D721Med (cell line): ENCODE measurements at places on chromosomes 4 and X.

GRCh38 chrX:102863735-102864134 lies 73.3 kb upstream of the RAB40AL start:
- peak; percentile 18 for DNase-seq

DNA sequence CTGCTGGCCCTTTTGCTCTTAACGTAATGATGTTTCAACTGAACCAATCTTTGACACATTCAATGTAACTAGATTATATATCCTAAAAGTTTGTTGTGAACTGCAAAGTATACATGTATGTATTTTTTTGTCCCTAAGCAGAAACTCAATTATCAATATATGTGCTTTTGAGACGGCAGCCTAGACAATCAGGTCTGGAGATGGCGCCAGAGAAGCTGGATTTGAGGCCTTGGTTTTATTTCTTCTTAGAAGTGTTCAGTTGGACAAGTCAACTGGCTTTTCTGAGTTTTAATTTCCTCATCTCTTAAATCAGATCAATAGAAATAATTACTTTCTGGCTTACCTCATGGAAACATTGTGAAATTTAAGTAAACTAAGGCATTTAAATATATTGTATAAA lies 62.5 kb downstream of the DCAF8L1 start:
- DNase-seq: no peak

DNA sequence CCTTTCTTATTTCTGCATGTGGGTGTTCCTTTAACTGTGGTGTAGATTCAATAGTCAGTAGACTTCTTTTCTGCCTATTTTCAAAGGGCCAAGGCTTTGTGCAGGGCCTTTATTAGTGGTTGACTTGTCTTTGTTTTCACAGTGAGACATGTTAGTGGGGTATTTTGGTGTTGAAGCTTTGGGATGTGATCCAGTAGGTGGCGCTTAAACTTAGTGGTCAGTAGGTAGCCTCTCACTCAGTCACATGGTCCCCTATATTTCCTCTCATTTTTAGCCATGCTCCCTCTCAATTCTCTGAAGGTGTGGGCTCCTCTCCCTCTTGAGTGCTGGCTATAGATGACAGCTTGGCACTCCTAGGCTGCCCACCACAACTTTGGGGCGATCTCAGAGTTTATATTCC lies 23.4 kb upstream of the SLC10A7 start:
- DNase-seq: no peak

GRCh38 chr4:4502694-4503311 lies 39.0 kb downstream of the STX18 start:
- DNase-seq: no peak

- no peak for DNase-seq
These were observed 169.9 kb upstream of the AADAT start for GRCh38 chr4:170259631-170260153.
